Mucosa of gallbladder (tissue), 1 donor: ENCODE measurements at places on chromosomes 4 and X.

DNA sequence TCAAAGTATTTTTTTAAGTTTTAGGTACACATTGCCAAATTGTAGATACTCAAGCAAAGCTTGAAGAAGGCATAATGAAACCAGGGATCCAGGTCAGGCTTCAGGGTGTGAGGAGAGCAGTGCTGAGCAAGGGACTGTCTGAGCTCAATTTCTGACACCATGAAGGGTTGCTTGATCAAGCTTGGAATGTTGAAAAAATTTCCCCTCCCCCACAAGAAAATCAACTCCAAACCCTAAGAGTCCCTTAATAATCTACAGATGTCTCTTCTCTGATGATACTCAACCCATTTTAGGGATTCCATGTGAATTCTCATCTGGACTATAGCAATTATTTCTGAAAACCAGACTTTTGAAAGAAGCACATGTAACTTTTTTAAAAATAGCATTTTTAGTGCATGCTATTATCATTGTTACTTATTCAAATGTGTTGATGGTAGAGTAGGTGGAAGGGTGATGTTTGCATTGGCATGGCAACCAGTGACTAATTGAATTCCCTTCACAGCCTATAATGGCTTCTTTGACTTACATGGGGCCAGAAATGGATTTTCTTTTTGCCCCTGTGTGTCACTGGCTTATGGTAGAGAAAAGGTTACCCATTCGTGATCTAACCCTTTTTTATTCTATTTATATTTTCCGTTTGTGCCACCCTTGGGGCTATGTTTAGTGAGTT is 252.0 kb downstream of the FBXW7 start:
- DNase-seq = no peak

DNA sequence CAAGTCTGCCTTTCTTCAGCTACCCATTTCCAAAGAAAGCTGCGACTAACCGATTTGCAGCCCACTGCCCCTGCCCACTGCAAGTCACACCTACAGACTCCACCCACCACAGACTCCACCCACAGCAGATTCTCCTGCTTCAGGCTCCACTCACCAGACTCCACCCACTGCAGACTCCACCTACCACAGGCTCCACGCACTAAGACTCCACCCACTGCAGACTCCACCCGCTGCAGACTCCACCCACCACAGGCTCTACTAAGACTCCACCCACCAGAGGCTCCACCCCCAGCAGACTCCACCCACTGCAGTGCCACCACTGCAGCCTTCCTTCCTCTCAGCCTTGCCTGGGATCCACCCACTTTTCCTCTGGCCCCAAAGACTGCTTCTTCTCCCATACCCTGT is 41.3 kb downstream of the ABLIM2 start:
- DNase-seq = no peak

GRCh38 chrX:103437147-103437873 is 61.0 kb downstream of the BEX3 start:
- DNase-seq = no peak

DNA sequence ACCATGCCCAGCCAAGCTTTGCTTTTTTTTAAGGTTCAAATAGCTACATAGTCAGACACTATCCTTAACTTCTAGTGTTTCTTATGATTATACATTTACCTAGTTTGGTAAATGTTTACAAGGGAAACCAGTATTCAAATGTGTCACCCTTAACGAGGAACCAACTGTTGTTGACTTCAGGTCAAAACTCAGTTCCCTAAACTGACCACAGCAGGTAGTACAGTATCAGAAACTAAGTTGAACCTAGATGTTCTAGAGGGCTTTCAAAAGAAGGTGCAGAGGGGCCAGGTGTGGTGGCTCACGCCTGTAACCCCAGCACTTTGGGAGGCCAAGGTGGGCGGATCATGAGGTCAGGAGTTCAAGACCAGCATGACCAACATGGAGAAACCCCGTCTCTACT is 11.3 kb downstream of the GPC4 start:
- DNase-seq = no peak

GRCh38 chr4:125728568-125728967 is 413.8 kb downstream of the FAT4 start:
- no peak for DNase-seq

GRCh38 chrX:129188231-129188630 is 335.1 kb downstream of the SMARCA1 start:
- DNase-seq = no peak

- DNase-seq = no peak
Measured at GRCh38 chr4:109930464-109930863, 17.8 kb downstream of the EGF start.

- no peak for DNase-seq
Measured at GRCh38 chr4:78354782-78355181, 196.8 kb upstream of the ANXA3 start.
